ENCODE measurements at places on chromosomes 3 and 15. TPM values are rescaled to one million over a fixed set of nuclear protein-coding genes. Genes with fewer than 3 reads are reported as not detected.

Gene AP3B2
- total RNA-seq = 0.42 TPM

Gene EIF3J
- 65.9 TPM for total RNA-seq

Gene MYO5C
- total RNA-seq = 15.3 TPM

Gene PHLDB2
- 166 TPM for total RNA-seq

Gene INSYN1
- 4.8 TPM for total RNA-seq
